Stimulated activated CD4-positive, alpha-beta T cell treated with anti-CD3 and anti-CD28 coated beads, Interleukin-1b, Interleukin-23, amount 100 ng/mL, for 1 hour (primary cell): ENCODE measurements at places on chromosomes 5 and 9.

DNA sequence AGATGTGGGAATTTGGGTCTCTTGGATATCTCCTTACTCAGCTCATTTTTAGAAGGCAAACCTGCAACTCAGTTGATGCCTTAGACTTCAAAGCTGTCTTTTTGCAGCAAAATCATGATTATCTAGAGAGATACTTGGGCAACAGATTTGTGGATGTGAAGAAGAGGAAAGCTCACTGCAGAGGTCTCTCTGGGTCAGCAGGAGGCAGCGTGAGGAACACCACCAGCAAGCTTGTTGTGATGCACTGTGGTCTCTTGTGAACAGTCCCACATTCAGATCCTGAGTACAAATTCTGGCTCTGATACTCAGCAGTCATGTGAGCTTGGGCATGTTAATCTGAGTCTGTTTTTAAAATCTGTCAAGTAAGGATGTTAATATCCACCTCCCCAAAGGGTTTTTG lies 26.3 kb upstream of the DMRT3 start:
- no peak for DNase-seq

- DNase-seq: no peak
These were observed 186.1 kb downstream of the SMC2 start for GRCh38 chr9:104280178-104280560.

DNA sequence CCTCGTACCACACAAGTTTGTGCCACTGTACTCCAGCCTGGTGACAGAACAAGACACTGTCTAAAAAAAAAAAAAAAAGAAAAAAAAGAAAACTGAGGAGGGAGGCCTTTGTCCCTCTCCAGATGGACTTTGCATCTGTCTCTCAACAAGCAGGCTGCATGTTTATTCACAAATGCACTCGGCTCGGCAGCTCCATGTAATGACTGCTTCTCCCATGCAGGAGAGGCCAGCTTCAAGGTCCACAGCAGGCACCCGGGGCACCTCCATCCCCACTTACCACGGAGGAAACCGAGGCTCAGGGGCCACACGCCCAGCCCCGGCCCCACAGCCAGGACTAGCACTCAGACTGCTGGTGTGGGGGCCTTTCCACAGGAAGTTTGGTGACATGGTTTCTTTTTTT lies 13.1 kb upstream of the NCS1 start:
- no peak for DNase-seq

DNA sequence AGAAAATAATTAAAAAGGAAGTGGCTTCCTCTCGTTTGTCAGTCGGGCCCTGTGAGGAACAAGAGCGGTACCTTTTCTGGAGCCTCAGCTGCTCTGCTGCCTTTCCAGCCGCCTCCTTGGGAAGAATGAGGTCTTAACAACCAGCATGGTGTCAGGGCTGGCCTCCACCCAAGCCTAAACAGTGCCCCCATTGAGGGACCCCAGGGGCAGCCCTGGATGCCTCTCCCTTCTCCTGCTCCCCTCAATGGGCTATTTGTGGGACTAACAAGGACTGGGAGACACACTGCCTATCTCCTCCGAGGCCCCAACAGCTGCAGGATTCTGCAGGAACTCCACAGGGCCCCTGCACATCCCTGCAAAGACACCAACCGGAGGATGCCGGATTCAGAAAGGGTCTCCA lies 155.4 kb upstream of the MAP3K1 start:
- no peak for DNase-seq

DNA sequence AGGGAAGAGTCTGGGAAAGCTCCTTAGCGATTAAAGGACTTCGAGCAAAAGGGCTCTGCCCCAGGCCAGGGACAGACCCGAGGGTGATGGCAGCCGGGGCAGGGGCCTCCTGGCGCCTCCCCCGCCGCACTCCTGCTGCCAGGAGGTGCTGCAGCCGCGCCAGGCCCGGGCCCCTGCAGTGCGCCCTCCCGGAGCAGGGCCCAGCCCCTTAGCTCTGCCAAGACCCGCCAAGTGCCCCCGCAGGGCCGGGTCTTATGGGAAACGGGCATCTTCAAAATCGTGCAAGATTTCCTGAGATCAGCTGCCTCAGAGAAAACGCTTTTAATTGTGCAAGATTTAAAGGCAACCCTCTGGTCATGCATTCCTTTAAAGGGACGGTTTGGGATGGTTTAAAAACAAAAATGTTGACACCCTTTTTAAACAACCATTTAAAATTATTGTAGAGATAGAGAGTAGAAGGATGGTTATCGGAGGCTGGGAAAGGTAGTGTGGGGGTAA lies 52.4 kb downstream of the CDC14B start:
- DNase-seq: no peak

DNA sequence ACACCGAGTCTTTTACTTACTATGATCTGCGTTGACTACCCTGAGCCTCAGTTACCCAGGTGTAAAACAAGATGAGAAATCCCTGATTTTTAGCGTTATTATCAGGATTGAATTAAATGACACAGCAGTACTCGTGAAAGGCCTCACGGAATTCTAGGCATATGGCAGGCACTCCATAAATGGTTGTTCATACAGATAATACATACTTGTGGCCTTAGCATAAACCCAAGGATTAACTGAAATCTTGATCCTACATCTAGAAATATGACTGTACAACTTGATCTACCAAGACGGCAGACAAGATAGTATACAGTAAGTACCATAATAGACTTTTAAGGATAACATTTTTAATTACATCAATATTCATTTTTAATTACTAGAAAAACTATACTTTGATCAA lies 409.8 kb downstream of the BNC2 start:
- no peak for DNase-seq

DNA sequence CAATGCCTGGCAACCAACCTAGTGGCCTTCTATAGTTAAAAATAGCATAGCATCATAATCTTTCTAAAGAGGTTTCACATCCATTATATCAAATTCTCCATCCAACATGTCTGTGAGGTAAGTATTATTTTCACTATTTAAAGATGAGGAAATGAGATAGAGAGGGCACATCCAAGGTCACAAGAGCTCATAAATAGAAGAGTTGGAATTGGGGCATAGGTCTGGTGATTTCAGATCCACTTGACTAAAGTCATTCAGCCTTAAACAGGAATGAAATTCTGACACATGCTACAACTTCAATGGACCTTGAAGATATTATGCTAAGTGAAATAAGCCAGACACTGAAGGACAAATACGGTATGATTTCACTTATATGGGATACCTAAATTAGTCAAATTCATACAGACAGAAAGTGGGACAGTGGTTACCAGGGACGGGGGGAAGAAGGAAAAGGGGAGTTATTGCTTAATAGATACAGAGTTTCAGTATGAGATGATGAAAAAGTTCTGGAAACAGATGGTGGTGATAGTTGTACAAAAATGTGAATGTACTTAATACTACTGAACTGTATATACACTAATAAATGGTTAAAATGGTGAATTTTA lies 259.6 kb upstream of the NR4A3 start:
- no peak for DNase-seq

DNA sequence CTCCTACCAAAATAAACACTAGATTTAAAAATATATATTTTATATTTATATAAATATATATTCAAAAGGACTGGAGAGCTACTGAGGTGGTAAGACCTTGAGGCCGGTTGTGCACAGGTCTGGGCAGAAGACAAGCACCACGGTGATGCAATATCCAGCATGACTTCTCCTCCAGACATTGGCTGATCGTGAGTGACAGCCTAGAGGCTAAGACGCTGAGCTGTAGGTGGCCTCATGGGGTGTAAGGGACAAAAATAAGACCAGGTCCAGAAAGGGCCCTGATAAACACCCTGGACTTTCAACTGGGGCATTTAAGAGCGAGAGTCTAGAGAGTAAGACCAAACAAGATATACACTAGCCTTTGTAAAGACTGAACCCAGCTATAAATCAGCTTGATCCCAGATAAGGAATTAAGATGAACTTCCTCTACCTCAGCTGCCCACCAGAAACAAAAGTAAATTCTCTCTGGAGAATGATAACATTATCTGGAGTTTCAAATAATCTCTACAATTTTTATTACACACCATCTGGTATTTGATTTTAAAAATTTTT lies 14.2 kb upstream of the C5orf47 start:
- DNase-seq: no peak

GRCh38 chr5:147397616-147398015 lies 112.3 kb downstream of the DPYSL3 start:
- no peak for DNase-seq

GRCh38 chr5:98497418-98497817 lies 276.0 kb upstream of the RGMB start:
- DNase-seq: no peak

GRCh38 chr9:13587571-13587970 lies 308.1 kb upstream of the MPDZ start:
- no peak for DNase-seq

DNA sequence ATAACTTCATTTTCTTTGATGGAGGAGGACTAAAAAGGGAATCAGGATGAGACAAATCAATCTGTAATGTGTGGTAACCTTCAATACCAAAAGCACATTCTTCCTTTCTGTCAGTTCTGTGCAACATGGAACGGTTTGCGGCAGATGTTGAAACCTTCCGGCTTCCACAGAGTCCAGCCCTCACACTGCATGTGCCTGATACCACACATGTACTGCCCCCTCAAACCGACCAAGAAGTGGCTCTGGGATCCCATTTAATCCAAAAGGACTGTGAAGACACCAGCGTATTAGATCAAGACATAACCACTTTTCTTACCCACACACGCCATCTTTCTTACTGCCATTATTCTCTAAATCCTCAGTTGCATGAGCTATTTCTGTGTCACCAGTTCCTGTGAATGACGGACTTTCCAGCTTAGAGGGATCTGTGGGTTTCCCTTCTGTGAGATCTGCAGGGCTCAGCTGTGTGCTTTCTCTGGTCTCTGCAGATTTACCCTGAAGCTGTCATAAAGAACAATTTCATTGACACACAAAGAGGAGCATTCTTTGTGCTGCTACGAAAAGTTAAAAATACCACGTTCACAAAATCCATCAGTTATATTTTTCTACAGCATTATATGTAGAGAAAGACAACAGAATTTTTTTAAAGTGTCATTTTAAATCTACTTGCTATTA lies 25.8 kb downstream of the NSUN2 start:
- DNase-seq: no peak

- DNase-seq: no peak
These were observed 114.7 kb upstream of the GDNF start for GRCh38 chr5:37954561-37954960.

GRCh38 chr5:132026516-132027008 lies 15.1 kb upstream of the ACSL6 start:
- DNase-seq: no peak

GRCh38 chr5:141889282-141889871 lies 11.2 kb upstream of the PCDH1 start:
- DNase-seq: no peak

DNA sequence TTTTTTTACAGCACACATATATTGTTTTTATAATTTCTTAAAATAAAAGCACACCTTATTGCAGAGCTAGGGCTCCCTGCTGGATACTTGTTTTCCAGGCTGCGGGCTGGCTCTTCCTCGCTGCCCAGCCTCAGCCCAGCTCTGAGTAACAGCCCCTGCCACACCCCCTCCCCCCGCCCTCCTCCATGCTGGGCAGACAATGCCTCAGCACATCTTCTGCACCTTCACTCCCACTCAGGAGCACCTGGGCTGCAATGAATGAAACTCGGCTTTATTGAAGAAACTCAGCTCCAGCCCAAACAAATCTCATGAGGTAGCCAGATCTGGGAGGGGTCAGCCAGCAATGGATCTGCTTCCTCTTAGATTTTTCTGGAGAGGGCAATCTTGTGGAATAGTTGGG lies 9.5 kb downstream of the IL9 start:
- no peak for DNase-seq

DNA sequence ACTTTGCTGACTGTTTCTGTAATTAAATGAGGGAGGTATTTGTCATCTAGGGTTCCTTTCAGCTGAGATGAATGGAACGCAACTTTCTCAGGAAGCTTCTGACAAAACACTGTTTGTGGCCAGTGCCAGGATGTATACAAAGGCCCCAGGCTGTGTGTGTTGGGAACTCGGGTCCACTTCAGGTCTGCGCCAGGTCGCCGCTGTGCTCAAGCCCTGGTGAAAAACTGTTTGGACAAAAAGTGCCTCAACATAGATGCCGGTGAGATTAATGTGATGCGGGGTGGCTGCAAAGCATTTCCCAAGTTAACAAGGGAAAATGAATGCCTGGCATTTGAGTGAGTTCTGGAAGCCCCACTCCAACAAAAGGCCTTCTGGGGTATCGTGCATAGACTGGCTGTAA lies 156.4 kb downstream of the GABBR2 start:
- no peak for DNase-seq

DNA sequence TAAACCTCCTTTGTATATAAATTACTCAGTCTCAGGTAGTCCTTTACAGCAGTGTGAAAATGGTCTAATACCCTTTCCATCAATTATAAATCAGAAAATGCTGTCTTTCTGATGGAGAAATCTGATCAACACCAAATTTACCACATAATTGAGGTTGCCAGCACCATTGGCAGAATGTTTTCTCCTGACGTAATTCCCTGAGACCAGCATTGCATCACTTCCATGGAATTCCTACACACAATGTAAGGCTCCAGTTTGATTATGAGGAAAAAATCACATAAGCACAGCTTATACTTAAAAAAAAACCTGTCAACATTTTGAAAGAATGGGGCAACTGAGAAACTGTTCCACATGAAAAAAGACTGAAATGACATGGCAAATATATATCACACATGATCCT lies 618.7 kb upstream of the CDH6 start:
- no peak for DNase-seq

DNA sequence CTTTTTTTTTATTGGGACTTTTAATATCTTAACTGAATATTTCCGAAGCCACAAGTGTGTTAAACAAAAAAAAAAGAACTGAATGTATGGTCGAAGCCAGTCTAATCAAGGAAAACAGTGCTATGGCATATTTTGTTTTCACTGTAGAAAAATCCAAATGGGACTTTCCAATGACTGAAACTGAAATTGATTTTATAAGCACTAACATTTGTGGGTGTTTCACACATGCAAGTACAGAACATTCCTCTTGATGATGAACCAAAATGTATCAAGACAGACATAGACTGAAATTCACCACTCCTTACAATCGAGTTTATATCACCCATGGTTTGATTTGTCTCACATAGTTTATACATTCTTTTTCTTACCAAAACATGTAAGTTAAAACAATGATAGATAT lies 1026.8 kb downstream of the CDH18 start:
- DNase-seq: no peak

DNA sequence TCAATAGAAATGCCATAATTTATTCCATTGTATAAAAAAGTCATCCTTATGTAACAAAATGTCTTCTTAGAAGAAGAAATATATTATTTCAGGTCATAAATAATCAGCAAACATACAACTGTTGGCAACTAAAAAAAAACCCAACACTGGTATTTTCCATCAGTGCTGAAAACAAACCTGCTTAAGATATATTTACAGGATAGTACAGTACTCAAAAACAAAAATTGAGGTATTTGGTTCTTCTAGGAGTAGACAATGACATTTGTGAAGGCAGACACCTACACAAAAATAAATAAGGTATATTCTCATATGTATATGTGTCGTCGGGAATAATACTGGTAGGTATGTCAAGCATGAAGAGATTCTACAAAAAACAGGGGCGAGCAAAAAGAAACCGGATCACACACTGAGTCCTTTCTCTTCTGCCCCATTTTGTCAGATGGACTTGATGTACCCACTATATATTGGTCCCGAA lies 2.9 kb downstream of the DUSP1 start:
- no peak for DNase-seq
